GM12891 (cell line): ENCODE measurements at places on chromosomes 12 and 14.

DNA sequence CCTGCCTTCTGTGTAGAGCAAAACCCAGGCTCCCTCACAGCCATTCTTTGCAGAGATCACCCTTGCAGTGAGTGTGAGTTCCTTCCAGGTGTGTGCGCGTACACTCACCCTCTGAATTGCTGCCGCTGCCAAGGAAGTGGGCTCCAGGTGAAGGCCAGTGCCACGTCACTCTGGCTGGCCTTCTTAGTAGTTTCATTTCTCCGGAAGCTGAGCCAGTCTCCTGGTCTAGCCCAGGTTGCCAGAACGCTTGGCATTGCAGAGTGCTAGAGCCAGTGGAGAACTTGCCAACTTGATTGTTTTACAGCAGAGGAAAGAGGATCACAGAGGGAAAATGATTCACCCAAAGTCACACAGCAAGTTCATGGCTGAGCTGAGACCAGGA is 11.0 kb downstream of the CBLN3 start:
- DNase-seq: no peak

DNA sequence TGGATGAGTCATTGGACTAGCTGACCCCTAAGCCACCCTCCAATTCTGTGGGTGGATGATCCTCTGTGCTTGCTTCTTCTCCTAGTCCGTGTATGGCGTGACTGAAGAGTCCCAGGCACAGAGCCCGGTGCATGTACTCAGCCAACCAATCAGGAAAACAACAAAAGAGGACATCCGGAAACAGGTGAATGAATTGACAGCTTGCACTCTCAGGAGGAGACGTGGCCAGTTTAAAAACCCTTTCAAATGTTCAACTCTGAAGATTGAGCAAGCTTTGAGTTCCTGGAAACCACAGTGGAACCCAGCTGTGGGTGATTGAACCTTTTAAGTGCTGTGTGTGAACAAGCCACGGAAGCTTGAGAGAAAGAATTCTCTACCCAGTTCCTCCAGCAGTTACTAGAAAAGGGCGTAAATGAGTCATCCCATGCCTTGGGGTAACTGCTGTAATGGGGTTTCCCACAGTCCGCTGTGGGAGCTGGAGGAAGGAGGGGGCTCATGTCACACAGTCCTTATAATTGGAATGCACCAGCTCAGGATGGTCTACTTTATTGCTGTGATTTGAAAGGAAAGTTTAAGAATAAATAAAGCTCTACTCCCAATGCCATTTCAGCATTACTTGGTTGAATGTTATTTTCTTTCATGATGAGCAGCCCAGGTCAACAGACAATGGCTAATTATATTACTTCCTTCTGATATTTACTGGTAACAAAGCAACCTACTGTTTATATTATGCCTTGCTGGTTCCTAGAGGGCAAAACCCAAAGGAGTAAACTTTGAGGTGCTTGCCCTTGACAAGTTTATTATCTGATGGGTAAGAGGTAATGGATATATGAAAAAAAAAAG is 417.0 kb downstream of the DPF3 start:
- peak; percentile 49 for DNase-seq

DNA sequence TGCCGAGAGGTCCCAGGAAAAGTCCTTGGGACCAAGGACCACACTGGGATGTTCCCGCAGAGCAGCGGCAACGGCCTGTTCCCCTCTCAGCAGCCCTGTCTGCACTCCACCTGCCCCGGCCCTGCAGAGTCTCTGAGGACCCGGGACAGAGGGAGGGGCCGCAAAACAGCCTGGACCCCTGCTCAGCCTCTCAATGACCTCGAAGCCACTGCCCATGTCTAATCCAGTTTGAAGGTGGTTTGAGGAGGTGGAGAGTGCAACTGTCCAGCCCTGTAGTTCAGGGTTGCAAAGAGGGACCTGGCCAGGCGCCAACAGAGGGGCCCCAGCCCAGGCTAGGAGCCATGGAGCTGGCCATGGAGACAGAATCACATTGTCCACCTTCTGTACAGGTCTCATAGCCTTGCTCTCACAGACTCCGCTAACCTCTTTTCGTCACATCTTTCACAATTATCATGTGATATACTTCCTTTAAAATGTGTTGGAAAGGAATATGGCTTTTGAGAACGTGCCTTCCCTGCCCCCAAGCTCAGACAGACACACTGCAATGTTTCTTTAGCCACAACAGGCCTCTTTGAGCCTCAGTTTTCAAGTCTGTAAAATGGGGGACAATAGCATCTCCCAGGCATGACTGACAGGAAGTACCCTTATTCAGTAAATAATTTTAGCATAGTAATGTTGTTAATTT is 49.3 kb downstream of the ACTN1 start:
- no peak for DNase-seq

DNA sequence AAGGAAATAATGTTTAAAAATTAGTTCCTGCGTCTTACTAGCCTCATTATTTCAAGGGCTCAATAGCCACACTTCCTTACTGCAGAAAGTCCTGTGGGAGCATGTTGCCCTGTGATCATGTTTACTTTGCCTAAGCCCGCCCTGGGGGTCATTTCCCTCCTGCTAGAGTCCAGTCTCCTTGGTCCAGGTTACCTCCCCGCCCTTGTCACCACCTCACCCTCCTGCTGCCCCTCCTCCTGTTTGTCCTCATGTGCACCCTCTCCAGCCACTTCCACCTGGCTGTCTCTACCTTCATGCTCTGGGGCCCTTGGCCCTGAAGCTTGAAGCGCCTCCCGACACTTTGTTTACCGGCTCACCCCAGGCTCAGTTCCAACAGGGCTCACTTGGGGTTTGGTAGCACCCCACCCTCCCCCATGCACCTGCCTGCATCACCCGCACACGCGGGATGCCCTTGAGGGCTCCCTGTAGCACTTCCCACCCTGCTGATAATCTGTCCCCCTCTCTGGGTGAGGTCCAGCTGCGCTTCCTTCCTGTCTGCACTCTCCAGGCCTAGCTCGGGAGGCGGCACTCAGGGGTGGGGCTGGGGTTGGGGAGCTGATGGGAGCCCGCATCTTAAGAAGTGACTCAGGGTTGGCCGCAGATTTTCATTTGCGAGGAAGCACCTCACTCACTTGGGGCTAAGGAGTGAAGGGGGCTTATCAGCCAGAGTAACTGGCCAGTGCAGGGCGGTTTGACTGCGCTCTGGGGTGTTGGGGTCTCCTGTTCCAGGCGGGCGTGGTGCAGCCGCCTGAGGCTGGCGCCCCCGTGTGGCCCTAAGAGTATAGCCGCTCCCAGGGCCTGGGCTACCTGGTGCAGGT is 40.1 kb downstream of the SMIM41 start:
- DNase-seq: no peak

GRCh38 chr14:97138801-97139200 is 341.6 kb downstream of the VRK1 start:
- DNase-seq: no peak

DNA sequence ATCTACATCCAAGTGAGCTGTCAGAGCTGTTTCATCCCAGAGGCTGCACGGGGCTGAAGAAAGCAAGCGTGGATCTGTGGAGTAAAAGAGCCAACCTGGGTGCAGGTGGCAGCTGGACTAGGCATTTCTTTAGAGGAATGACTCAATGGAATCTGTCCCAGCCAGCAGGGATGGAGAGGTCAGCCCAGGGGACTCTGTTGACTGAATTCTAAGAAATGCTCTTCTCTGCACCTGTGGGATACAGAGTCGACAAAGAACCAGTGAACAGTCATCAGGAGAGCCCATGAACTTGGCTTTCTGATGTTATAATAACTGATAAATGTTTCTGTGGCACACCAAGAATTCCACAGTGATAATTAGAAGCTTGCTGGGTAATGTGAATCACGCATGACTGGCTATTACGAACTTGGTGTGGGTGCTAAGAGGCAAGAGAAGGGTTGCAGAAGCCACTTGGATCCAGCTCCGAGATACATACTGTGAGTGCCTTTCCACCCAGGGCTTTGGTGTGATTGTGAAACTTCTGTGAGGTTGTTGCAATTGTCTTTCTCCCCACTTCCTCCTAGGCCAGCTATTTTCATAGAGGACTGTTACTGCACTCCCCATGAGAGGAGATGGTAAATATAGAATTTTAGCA is 16.2 kb downstream of the PYGL start:
- no peak for DNase-seq

GRCh38 chr14:99822800-99823455 is 29.7 kb downstream of the EML1 start:
- no peak for DNase-seq

- DNase-seq: no peak
Measured at GRCh38 chr14:75361751-75362433, 65.9 kb upstream of the JDP2 start.

DNA sequence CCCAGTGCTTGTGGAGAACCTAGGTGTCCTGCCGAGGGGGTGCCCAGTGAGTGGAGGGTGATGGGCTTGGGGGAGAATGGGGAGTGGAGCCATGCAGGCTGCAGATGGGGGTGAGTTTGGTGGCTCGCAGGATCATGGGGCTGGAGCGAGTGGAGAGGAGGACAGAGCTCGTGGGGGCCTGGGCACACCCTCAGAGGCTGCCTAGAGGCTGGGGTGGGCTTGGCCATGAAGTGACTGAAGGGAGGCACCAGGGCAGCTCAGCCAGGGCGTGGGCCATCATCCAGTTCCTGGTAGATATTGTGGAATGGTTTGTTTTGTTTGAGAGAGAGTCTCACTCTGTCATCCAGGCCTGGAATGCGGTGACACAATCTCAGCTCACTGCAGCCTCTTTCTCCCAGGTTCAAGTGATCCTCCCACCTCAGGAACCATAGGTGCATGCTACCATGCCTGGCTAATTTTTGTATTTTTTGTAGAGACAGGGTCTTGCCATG is 43.4 kb upstream of the AMN start:
- DNase-seq: no peak

DNA sequence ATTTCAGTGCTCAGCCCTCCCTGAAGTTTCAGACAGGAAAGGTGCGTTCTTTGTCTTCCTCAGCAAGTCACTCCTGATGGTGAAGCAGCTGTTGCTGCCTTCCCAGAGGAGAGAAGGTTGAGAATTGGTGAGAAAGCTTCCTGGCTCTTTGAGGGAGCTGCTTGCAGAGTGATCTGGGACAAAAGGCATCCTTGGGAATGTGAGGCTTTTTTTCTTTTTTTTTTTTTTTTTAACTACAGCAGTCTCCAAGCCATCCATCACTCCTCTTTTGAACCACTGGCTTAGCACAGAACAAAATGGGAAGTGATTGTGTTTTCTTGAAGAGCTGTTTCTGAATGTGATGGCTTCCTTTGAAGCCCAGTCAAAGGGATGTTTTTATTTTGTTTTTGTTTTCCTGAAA is 120.4 kb upstream of the LRIG3 start:
- no peak for DNase-seq

GRCh38 chr12:25771476-25771875 is 187.0 kb upstream of the RASSF8 start:
- DNase-seq: no peak
